ENCODE measurements at places on chromosomes 11 and 22.

DNA sequence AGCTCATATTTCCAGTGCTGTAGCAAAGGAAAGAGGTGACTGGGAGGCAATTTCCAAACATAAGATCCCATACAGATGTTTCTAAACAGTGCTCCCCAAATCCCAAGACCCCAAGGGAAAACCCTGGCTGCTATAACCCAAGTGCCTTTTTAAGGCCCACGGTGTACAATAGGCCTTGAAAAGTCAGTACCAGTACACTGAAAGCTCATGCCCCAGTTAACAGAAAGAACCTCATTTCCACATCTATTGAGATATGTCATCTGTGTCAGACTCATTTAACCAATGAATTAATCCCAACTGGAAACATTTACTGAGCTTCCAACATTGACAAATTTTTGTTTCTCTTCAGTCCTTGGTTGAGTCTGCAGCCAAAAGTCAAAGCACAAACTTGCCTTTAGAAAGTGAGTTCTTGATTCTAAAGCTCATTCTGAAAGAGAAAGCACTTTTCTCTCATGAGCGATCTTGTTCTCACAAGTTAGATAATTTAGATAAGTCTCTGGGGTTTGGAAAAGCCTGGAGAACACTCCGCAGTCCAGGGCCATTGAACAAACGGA lies 239.8 kb upstream of the ARHGAP20 start:
- no peak for DNase-seq

GRCh38 chr11:88692306-88693086 lies 355.0 kb upstream of the CTSC start:
- no peak for DNase-seq

GRCh38 chr22:42697542-42698013 lies 23.1 kb downstream of the A4GALT start:
- DNase-seq: no peak

DNA sequence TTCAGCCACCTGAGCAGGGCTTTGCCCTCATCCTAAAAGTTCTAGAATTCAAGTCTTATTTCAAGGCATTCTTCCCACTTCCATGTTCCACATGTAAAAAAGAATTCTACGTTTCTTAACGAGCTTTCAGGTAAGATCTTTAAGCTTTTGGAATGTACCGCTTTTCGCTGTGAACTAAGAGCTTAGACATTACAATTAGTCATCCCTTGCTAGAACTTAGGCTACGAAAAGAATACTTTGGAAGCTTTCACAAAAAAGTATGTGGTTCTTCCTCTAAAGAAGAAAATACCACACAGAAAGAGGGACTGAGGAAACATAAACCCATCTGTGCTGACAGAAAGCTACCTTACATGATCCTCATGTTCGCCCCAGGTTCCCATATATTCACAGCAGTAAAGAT lies 1.9 kb downstream of the NUMA1 start:
- DNase-seq: no peak

GRCh38 chr11:115155320-115155719 lies 348.9 kb downstream of the CADM1 start:
- DNase-seq: no peak

- no peak for DNase-seq
Measured at GRCh38 chr11:117426941-117427340, 99.3 kb downstream of the CEP164 start.

DNA sequence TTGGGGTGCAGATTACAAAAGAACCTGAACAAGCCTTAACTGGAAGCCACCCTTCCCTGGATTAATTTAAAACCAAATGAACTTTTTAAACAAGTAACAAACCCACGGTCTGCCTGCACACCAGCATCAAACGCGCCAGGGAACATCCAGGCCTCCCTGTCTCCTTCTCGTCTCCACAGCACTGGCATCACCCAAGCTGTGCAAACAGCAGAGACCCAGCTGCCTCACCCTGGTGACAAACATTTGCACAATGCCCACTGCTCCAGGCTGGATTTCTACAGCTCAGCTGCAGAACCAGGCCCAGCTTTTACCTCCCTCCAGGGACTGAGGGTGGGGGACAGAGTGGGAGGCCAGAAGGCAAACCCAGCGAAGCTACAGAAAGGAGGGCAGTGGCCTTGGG lies 7.0 kb downstream of the RPL3 start:
- DNase-seq: no peak

DNA sequence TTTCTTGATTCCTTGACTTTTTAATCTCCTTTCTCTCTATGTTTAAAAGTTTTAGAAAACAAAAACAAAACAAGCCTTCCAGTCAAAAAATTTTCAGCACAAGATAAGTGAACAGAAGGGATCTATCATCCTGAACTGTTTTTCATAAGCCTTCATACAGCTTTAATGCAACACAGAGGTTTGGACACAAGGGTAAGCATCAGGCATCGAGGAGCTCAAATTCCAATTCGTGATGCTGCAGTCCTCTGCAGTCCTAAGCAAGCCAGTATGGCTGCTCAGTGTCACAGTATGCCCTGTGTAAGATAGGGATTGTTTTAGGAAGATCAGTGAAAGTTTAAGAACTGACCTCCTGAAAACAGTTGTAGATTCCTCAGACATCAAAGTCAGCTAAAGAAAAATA lies 740.9 kb downstream of the NTM start:
- no peak for DNase-seq

GRCh38 chr11:1194231-1194976 lies 28.5 kb upstream of the MUC5B start:
- no peak for DNase-seq

DNA sequence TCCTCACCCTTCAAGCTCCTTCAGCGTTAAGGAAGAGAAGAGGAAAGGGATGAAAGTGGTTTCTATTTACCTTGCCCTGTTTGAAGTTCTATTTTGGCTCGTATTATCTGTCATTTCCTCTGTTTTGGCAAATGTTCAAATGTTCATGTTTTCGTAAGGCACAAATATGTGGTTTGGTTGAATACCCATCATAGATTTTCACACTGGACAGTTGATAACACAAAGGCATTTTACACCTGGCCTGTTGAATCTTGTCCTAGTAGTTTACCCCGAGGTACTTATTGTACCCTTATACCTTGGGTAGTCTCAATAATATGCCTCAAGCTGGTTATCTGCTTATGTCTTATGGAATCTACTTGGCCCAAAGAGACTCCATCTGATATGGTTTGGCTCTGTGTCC lies 706.9 kb downstream of the METTL15 start:
- no peak for DNase-seq

DNA sequence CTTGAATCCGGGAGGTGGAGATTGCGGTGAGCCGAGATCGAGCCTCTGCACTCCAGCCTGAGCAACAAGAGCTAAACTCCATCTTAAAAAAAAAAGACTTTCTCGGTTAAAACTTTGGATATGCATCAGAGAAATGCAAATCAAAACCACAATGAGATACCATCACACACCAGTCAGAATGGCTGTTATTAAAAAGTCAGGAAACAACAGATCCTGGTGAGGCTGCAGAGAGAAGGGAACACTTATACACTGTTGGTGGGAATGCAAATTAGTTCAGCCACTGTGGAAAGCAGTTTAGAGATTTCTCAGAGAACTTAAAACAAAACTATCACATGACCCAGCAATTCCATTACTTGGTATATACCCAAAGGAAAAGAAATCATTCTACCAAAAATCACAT lies 619.4 kb upstream of the KIRREL3 start:
- no peak for DNase-seq

- DNase-seq: no peak
Measured at GRCh38 chr11:3949125-3949524, 93.7 kb downstream of the STIM1 start.

DNA sequence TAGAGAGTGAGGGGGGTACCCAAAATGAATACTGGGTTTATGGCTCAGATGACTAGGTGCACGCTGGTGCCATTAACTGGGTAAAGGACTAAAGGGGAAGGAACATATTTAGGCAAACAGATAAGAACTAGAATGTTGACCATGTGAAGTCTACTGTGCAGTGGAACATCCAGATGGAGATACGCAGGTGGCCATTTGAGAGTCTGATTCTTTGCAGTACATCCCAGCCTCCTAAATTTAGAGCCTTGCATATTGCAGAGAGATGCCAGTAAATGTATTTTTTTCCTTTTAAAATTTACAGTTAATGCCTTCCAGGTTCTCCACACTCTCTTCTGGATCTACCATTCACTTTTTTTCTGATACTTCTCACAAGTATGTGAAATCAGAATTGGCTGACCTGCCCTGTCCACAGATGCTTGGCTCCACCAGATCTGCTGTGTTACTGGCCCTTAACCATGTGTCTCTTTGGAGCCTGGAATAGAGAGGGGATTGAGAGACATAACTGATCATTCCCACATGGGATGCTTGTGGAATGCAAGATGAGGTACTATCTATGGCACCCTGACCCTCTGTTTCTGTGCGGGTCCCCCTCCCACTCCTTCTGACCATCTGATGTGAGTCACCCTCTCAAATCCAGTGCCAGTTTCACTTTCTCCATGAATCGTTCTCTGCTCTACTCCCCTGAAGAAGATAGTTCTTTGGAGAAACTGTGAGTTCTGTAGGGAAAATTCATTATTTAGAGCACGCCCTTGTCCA lies 77.0 kb upstream of the NCAM1 start:
- DNase-seq: no peak

GRCh38 chr22:49733631-49734030 lies 94.0 kb downstream of the BRD1 start:
- no peak for DNase-seq

DNA sequence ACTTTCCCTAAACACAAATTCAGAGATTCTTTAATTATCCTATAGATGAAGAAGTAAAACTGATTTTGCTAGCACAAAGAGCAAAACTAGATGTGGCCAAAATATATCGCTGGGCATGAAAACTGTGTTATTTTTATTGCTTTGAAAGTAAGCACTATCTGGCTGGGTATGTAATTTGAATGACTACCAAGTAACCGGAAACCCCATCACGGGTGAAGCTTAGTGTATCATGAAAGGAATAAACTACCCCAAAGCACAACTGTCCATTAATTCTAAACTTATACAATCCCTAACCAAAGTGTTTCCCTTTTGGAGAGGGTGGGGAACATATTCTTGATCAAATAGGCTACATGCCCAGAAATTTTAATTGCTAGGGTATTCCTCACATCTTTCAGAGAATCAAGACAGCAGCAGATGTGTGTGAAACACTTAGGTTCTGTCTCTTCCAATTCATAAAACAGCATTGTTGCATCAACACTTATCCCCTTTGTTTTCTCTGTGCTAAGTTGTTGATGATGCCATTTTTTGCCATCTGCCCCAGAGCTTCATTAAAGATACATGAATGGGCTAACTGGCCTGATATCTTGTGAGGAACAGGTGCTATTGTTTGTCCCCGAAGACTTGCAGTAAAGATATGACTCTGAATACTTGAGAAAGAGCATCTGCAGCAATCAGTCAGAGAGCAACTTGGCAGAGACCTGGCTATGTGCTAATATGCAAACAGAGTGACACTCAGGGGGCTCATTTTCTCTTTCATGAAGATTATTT lies 238.2 kb downstream of the SOX6 start:
- no peak for DNase-seq

DNA sequence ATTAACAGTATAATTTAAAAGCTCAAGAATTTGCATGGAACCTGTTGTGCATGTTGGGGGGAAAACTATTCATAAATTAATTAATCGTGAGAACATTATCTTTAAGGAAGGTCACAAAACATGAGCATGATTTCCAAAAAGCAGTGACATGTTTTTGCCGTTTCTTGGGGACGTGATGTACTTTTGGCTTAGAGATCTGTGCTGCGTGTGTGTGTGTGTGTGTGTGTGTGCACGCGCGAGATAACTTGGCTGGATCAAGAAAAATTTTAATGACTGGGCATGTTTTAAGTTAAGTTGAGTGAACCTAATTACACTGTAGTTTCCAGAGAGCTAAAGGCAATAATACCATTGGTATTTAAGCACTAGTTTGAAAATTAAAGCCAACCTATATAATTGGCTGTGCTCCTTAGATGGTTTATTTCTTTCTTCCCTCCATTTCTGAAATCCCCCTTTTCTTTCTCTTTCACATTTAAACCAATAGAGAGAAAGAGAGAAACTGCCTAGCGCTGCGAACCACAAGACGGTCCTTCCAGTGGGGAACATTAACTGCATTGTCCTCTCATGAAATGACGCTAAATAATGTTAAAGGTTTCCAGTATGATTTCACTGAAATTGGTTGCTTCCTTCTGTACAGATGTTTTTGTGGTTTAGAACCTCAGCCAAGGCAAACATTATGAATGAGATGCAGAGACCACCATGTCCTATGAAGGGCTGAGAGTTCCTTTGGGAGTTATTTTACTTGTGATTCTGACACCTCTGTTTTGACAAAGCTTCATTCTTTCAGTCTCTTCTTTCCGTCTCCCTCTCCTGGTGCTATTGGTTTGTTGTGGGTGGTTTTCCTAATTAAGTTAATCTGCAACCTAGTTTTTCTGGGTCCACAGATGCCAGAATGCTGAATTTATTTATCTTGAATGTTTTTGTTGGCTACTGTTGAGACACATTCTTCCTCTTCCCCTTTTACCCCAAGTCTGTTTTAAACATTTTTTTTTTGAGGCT lies 51.7 kb downstream of the ZBTB16 start:
- DNase-seq: no peak

DNA sequence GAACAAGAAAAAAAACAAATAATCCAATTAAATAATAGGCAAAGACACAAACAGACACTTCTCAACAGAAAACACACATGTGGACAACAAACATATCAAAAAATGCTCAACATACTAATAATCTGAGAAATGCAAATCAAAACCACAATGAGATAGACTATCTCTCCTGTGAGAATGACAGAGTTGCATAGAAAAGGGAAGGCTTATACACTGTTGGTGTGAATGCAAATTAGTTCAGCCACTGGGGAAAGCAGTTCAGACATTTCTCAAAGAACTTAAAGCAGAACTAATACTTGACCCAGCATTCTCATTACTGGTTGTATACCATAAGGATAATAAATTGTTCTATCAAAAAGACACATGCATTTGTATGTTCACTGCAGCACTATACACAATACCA lies 637.8 kb upstream of the LUZP2 start:
- no peak for DNase-seq

DNA sequence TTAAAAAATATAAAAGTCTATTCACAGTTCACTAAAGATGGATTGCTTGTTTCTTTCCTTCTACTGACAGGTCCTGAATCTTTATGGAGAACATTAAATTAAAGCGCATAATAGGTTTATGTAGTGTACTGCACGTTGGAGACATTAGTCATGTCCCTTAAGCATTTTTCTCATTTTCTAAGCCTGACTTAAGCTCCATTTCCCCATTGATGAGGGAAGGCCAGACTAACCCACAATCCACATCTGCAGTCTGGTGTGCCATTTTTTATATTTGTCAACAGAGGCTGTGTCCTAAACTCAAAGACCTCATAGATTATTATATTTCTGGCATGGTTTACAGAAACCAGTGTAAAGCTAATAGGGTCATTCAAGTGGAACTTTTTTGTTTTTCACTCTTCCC lies 39.9 kb downstream of the CADM1 start:
- DNase-seq: no peak
